PC-9 (cell line): ENCODE measurements at places on chromosomes 4 and X. TPM values are rescaled to one million over a fixed set of nuclear protein-coding genes. Genes with fewer than 3 reads are reported as not detected.

Gene AWAT1
- not detected in 2 replicates for total RNA-seq

Gene CCDC149
- total RNA-seq = 8.1 and 9.8 TPM in 2 replicates

Gene TEX13D
- total RNA-seq = not detected in 2 replicates

Gene SEPTIN11
- total RNA-seq = 38.8 and 48.1 TPM in 2 replicates

GRCh38 chr4:9938933-9939332 lies 82.4 kb downstream of the SLC2A9 start:
- peaks cover 8% of the 10 kb centered on the region; the same call in 1 of the 2 replicates for H3K27me3 ChIP-seq
- H3K36me3 ChIP-seq = no peaks in the 10 kb centered on the region
- H3K4me1 ChIP-seq = no peaks in the 10 kb centered on the region
- no peak overlapping the region for H3K27ac ChIP-seq

DNA sequence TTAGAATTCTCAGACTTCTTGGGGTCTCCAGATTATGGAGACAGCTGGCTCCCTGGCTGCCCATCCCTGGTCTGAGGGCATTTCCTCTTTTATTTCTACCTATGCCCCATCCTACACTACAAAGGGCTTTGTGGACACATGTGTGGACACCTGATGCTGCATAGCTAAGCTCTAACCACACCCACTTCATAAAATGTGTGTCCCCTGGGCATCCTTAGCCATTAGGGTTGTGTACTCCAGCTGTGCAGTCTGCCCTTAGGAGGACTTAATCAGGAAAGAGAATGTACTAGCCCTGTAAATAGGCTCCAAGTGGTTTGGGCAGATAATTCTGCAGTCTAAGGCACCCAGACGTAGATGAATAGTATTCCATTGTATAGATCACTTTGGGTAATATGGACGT lies 47.0 kb downstream of the COQ2 start:
- no peaks in the 10 kb centered on the region for H3K27me3 ChIP-seq
- DNase-seq = no peak
- H3K36me3 ChIP-seq = no peaks in the 10 kb centered on the region
- H3K4me3 ChIP-seq = no peak overlapping the region
- no peak overlapping the region for H3K27ac ChIP-seq
